ENCODE measurements at places on chromosomes 13 and 19.

DNA sequence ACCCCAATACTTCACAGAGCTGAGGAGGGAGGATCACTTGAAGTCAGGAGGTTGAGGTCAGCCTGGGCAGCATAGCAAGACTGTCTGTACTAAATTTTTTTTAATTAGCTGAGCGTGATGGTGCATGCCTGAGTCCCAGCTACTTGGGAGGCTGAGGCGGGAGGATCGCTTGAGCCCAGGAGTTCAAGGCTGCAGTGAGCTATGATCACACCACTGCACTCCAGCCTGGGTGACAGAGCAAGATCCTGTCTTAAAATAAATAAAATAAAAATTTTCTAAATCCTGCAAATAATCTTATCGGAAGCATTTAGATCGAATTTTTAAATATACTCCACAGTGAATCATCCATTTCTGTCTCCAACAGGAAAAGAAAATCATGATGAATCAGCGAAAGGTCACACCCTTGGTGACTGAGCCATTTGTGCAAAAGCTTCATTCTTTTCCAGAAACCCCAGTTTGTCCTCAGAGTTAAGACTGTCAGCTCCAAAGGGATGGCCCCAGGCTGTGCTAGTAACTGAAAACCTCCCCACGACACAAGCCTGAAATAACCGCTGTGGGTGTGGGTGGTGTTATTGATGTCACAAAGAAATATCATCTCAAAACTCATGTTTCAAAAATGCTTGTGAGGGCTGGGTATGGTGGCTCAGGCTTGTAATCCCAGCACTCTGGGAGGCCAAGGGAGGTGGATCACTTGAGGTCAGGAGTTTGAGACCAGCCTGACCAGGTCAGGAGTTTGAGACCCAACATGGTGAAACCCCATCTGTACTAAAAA is 167.6 kb downstream of the PTPRS start:
- no peak for DNase-seq

DNA sequence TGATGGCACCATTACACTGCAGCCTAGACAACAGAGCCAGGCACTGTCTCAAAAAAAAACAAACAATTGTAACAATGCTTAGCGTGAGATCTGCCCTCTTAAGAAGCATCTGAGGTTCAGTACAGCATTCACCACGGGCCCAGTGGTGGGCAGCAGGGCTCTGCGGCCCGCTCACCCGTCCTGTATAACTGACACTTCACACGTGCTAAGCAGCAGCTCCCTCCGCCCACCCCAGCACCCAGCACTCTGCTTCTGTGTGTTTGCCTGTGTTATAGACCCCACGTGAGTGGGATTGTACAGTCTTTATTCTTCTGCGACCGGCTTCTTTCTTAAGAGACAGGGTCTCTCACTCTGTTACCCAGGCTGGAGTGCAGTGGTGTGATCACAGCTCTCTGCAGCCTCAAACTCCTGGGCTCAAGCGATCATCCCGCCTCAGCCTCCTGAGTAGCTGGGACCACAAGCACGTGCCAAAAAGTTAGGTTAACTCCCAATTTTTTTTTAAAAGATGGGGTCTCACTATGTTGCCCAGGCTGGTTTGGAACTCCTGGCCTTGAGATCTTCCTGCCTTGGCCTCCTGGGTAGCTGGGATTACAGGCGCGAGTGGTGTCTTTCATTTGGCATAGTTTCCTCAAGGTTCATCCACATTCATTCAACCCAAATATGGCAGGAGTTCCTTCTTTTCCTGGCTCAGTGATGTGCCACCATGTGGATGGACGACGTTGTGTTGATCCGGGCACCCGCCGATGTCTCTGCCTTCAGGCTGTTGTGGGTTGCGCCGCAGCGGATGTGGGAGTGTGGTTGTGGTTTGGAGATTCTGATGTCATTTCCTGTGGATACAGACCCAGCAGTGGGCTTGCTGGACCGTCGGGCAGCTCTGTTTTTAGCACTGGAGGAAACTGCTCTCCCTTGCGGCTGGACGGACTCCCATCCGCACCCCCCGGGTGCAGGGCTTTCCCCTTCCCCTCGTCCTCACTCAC is 170.0 kb downstream of the KDM4B start:
- peak; percentile 44 for DNase-seq

GRCh38 chr13:96391606-96392005 is 301.7 kb downstream of the HS6ST3 start:
- DNase-seq = no peak

GRCh38 chr19:17424743-17425365 is 5.0 kb downstream of the MVB12A start:
- no peak for DNase-seq

All from stimulated activated CD4-positive, alpha-beta T cell treated with anti-CD3 and anti-CD28 coated beads, Interleukin-15, amount 100 ng/mL, for 1 hour (primary cell).